GM18507 (cell line): ENCODE measurements at places on chromosomes 11 and 22.

- peak; percentile 28 for DNase-seq
These were observed 190.2 kb downstream of the DSCAML1 start for GRCh38 chr11:117606790-117607189.

DNA sequence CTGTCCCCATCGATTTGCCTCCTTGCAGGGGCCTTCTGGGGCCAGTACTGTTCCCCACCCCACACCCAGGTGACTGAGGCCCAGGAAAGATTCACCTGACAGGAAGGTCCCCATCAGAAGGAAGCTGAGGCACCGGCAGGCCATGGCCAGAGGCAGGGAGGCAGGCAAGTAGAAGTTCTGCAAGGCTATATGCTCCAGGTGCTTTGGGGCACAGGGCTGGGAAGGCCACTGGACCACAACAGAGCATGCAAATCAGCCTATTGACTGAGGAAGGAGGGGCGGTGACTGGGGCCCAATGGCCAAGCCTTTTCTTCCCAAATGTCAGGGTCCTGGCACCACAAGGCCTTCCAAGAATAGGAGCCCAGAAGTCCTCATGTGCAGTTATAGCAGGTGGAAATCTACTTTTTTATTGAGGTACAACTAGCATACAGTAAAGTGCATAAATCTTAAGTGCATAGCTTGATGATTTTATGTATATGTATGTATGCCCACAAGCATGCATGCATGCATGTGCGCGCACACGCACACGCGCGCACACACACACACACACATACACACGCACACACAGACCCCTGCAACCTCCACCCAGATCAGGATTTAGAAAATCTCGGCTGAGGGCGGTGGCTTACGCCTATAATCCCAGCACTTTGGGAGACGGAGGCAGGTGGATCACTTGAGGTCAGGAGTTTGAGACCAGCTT is at the start of gene VPREB3:
Gene VPREB3, minus strand, starts transcription at position 206 of the 700 bp plus-strand sequence. Its CDS starts 62 bp downstream, at position 144.
- no peak for DNase-seq

- no peak for DNase-seq
These were observed 1.9 kb upstream of the CHKA start for GRCh38 chr11:68122936-68123539.

GRCh38 chr11:27497284-27497866 is 9.2 kb downstream of the LIN7C start:
- no peak for DNase-seq

- DNase-seq, result no peak
These were observed 29.5 kb downstream of the PPFIBP2 start for GRCh38 chr11:7543302-7543701.
